Bronchial epithelial cell (primary cell): ENCODE measurements at places on chromosomes 5 and 9. TPM values are rescaled to one million over a fixed set of nuclear protein-coding genes. Genes with fewer than 3 reads are reported as not detected.

DNA sequence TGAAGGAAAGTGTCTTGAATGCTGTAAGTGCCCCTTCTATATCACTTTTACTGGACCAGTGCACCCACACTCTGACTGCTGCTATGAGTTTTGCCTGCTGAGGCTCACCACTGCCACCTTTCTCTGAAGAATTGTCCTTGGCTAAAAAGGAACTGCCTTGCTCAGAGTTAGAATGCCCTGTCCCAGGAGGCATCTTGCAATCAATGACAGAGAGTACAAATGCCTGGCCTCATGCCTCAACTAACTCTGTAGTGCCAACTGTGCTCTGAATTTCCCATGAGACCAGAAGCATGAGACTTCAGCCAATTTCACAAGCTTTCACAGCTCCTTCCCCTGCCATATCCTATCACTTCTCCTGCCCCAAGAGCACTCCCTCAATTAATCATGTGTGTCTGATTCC is 569.7 kb downstream of the ZNF608 start:
- DNase-seq: no peak

DNA sequence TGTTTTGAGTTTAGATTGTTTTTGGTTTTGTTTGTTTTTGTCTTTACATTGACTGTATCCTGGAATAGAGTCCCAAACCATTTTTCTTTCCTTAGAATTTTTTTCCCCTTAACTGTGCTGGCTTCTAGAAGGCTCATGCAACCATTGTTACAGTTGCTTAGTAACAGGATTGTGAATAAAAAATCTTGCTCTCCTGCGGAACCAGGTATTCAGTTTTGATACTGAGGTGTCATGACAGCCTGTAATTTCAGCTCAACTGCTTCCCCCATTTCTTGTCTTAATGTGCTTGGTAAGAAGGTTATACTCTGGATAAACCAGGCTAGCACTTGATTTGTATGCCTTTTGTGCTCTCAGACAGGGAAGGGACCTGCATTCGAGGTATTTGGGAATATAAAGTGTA is 42.1 kb downstream of the FOCAD start:
- DNase-seq: peak; percentile 47

SYK gene
- total RNA-seq: 29.2 and 29.7 TPM in 2 replicates

DNA sequence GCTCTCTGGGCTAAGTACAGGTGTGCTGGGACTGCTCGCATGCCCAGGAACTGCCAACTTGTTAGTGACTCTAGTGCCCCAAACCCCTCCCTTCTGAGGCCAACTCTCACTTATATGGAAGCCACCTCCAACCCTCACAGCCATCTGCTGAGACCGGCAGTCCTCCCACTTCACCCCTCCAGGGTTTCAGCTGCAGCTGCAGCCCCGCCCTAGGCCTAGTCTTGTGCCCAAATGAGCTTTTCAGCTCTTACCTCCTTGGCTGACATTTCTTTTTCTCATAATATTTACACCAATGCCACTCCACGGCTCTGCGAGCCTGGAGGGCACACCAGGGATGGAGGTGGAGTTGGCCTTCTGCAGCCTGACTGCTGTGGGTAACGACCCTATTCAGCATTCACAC is 166.6 kb downstream of the ROR2 start:
- DNase-seq: no peak

DNA sequence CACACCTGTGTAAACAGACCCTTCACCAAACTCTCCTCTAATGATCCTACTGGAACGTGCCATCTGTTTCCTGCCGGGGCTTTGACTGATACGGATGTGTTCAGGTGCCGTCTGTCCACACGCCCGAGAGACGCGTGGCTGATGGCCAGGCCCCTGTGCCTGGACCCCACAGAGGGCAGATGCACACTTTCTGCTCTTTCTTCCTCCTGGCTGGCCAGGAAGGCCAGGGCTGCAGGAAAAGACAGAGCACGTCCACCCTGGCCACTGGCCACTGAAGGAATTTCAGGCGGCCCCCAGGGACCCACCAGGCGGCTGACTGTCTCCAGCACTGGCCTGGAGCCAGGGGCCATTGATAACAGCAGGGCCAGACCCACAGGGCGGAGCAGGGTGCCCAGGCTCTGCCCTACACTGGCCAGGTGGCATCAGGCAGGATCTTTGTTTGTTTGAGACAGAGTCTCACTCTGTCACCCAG is 3.6 kb upstream of the ENG start:
- no peak for DNase-seq

WWC1 gene
- 20.8 and 23.2 TPM in 2 replicates for total RNA-seq

MYO10 gene
- total RNA-seq: 39.5 and 57.2 TPM in 2 replicates

DNA sequence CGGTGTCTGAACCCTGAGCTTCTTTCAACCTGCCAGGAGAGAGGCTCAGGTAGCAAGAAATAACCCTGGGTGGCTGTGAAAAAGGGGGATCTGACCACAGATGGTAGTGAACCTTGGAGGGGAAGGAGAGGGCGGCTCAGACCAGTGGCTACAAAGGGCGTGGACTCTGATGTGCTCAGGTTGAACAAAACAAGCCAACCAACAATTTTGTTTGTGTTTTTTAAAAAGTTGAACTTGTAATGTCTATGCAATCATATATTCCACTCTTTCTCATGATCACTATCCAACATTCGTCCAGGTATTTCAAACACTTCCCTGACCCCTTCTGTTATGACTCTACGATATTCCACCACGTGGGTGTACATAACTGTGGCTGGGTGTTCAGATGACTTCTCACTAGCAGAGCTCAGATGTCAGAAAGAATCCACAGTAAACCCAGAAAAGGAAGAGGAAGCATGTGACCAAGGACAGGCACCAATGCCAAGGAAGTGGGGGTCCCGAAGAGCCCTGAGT is 20.0 kb downstream of the PTPN3 start:
- no peak for DNase-seq

GRCh38 chr5:40453689-40454088 is 226.0 kb upstream of the PTGER4 start:
- DNase-seq: no peak

GGTA1 gene
- total RNA-seq: 0.13 TPM in 1 of 2 replicates, not detected in the other

- no peak for DNase-seq
Measured at GRCh38 chr9:106918825-106919509, 56.0 kb downstream of the ZNF462 start.

DNA sequence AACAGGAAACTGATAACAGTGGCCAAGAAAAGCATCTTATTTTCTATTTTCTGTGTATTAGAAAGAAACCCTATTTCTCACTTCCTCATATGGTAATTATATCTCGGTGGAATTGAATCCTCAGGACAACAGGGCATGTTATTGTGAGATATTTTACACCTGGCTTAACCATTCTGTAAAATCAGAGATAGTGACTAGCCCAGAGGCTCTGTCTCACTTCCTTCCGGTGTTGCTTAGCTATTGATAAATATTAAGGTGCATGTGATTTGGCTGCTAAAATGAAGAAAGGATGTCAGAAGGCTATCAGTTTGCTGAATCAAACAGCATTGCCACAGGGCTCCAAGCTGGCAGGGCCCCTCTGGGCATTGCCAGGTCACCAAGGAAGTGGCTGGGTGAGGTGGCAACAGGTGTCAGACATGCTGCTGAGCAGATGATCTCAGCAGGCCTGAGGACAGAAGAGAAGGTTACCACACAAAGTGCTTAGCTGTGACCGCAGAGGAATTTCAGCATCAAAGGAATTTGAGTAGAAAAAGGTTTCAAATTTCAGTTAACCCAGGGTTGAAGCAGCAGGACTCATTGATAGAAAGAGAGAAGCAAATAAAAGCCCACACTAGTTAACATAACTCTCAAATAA is 330.7 kb downstream of the PDE4D start:
- DNase-seq: peak; percentile 79

- DNase-seq: no peak
Measured at GRCh38 chr9:125626187-125626586, 80.8 kb downstream of the MAPKAP1 start.

FAM169A gene
- 12.1 and 21.5 TPM in 2 replicates for total RNA-seq

DNA sequence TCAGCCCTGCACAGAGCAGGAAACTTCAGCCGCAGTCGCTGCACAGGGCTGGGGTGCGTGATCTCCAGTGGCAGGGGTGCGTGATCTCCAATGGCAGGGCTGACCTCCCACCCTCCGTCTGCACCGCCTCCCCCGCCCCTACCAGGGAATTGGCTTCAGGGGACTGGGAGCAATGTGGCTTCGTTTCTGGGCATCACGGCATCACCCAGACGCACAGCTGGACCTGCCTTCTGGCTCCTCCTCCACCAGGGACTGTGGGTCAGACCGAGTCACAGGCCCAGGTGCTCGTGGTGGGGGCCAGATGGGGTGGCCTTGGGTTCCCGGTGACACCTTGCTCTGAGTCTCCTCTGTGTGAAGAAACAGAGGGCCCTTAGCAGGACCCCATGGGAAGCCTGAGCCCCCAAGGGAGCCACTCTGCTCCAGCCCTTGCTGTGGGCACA is 51.1 kb downstream of the AHRR start:
- DNase-seq: no peak

GRCh38 chr9:95018099-95018936 is 291.8 kb downstream of the AOPEP start:
- DNase-seq: peak; percentile 99

DNA sequence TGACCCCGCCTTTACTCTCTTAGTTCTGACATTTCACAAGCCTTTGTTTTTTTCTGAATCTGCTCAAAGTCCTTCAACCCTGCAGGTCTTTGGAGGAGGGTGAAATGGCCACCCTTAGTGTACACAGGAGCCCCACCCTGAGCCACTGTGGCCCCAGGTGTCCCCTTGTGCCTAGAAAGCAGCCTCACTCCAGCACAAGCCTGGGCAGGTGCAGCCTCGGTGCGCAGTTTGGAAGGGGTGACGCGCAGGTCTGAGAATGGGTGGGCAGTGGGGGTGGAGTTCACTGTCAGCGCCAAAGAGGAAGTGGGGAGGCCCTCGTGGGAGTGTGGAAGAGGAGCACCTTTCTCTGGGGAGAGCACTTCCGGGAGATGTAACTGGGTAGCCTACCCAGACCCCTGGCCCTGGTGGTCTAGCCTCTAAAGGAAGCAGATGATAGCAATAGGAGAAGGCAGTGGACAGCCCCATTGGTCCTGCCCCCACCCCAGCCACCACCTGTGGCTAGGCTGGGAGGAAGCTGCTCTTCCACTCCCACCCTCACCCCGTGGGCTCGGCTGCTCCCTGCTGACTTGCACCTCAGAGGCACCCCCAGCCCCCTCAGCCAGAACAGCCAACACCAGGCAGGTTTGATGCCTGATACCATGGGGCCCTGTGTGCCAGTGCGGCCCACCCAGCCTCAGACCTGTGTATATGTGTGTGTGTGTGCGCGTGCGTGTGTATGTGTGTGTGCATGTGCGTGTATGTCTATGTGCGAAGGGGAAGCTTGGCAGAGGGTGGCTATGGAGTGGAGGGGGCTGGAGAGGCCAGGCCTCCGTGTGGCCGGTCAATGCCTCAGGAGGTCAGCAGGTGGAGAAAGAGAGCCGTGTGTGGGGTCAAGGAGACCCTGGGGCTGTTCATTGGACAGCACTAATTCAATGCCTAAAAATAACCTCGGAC is 16.8 kb upstream of the DAB2IP start:
- DNase-seq: peak; percentile 20

CCDC171 gene
- 1.6 and 2.8 TPM in 2 replicates for total RNA-seq

DNA sequence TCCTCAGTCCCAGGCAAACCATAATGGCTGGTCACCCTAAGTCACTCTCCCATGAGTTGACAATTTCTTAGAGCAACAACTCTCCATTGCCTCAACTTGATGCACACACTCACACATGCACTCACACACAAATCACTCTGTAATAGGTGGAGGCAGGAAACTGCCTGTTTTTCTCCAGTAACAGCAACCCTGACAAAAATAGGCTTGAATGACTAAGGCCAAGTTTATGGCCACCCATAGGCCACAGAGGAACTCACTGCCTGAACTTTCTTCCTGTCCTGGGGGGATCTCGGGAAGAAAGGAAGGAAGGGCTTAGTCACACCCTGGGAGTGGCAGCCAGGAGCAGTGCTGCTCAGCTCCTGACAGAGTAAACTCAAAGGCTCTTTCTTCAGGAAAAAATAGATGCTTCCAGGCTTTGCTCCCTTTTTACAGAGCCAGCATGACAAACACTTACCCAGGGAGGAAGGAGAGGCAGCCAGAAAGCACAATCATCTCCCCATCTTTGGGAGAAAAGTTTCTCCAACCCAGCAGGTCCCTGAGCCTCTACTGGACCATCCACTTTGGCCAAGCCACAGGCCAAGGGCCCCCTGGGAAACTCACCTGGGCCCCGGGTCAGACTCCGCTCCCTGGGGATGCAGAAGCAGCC is 368 bp downstream of the SH3TC2 start:
- peak; percentile 97 for DNase-seq

DNA sequence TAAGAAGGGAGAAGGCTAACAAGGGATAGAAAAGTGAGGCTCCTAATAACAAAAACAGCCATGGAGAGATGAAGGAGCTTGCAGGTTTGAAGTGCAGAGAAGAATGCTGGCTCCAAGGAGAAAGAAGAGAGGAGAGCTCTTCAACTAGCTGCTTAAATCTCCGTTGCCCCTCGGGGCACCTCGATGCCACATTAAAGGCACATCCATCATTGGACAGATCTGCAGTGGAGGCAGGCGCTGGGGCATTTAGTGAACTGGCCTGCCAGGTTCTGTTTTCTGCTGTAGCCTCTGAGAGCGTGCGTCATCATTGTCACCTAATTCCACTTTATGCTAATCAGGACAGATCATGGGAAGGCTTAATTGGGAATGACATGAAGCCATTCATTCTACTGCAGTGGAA is 1426.2 kb upstream of the WWC1 start:
- DNase-seq: no peak

DNA sequence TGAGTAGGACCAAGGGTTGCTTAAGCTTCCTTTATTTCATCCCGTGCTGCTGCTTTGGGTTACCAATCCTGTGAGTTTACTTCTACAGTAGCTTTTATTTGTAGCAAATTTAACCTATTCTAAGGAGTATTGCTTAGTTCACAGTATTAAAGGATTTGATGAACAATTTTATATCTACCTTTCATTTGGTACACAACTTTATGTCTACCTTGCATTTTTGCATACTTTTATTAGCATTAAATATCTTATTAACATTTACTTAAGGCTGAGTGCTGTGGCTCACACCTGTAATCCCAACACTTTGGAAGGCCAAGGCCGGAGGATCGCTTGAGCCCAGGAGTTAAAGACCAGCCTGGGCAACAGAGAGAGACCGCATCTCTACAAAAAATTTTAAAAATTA is 4.2 kb downstream of the GTF3C4 start:
- DNase-seq: no peak
